Brain (organoid and tissue), 16 donors: ENCODE measurements at places on chromosomes 4 and X.

GRCh38 chr4:182258441-182259000 lies 15.3 kb downstream of the TENM3 start:
- no peak for DNase-seq

DNA sequence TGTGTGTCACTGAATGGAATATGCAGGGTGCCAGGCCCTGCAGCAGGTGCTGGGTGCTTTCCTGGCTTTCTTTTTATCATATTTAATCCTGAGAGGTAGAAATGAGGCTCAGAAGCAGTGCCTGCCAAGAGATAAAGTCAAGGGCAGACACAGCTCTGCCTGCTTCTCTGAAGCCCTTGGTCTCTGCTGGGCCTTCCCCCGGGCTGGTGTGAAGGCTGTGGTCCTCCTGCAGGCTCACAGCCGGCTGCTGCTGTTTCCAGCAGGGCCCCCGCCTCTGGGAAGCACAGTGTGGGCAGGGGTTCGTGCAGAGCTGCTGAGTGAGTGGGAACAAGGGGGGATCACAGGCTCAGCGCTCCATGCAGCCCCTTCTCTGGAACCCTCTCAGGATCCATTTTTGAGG lies 49.6 kb downstream of the TBC1D14 start:
- DNase-seq: no peak

- no peak for DNase-seq
Observed at GRCh38 chr4:155966171-155966570, 12.5 kb upstream of the CTSO start.

DNA sequence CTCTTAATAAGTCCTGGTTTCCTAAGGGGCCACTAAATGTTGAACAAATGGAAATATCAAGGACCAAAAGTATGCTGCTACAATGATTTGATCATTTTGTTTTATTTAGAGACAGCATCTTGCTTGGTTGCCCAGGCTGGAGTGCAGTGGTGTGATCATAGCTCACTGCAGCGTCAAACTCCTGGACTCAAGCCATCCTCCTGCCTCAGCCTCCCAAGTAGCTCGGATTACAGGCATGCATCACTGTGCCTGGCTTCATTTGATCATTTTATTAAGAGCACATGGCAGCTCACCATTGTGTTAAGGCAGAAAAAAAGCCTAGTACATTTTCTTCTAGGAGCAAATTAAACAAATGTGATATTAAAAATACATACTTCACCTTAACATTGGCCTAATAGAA lies 52.7 kb downstream of the DCLK2 start:
- no peak for DNase-seq

GRCh38 chr4:153683763-153684181 lies 308 bp upstream of the TLR2 start:
- DNase-seq: no peak

DNA sequence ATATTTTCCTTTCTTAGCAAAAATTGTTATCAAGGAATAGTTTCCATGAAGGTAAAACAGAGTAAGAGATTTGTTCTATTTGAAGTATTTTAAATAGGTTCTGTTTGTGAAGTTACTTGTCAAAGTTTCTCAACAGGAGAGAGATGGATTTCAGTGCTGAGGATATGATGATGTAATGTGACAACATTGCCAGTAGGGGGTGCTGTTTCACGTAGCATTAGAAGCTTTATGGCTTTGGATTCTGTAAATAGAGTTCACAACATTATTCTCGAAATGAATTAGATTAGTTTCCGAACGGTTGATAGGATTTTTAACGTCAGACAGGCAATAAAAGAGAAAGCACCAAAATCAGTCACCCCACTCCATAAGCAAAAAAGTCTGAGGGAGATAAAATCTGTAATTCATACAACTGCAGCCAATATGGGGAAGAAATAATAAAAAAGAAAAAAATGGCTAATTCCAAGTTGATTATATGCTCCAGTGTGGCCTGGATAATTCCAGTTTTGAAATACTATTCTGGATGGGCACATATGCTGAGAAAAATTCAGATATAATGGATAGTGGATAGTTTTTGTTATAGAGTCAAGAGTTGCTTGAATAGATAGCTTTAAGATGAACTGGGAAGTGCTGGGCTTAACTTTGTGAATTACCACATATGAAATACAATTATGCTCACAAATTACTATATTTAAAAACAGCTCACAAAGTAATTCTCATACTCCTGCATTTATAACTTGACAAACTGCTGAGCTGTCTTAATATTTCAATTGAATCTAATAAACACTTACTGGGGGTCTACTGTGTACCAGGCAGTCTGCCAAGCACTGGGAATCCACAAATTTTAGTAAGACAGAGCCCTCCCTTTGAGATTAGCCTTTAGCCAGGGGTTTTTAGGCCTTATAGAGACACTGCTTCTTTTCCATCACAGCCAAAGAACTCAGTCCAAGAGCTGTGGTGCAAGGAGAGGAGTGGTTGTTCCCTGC lies 109.1 kb downstream of the GPAT3 start:
- peak; percentile 75 for DNase-seq

- no peak for DNase-seq
Observed at GRCh38 chrX:30900227-30900626, 11.2 kb upstream of the TAB3 start.

DNA sequence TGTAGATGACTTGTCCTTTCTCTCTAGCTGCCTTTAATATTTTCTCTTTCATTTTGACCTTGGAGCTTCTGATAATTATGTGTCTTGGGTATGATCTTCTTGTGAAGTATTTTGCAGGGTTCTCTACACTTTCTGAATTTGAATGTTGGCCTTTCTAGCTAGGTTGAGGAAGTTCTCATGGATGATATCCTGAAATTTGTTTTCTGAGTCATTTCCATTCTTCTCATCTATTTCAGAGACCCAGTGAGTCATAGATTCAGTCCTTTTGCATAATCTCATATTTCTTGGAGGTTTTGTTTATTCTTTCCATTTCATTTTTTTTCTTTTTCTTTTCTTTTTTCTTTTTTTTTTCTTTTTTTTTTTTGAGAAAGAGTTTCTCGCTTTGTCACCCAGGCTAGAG lies 585.7 kb upstream of the PABPC4L start:
- DNase-seq: no peak

GRCh38 chrX:56726605-56727004 lies 2.4 kb upstream of the NBDY start:
- peak; percentile 64 for DNase-seq

DNA sequence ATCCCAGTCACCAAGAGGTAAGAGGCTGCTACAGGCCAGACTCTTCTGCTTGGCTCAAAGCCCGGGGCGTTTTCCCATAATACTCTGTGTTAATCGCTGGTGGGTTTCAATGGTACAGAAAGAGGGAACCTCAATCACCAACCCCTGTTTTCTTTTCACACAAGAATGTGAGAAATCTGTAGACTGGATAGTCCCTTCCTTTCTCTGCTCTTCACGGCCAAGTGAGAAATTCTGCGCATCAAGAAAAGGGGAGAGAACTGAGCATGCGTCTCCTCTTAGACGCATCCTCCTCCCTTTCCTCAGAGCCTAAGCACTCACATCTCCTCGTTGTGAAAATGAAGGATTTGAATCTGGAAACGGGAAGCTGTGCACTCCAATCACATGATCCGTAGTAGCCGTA lies 64.7 kb downstream of the CLNK start:
- no peak for DNase-seq

DNA sequence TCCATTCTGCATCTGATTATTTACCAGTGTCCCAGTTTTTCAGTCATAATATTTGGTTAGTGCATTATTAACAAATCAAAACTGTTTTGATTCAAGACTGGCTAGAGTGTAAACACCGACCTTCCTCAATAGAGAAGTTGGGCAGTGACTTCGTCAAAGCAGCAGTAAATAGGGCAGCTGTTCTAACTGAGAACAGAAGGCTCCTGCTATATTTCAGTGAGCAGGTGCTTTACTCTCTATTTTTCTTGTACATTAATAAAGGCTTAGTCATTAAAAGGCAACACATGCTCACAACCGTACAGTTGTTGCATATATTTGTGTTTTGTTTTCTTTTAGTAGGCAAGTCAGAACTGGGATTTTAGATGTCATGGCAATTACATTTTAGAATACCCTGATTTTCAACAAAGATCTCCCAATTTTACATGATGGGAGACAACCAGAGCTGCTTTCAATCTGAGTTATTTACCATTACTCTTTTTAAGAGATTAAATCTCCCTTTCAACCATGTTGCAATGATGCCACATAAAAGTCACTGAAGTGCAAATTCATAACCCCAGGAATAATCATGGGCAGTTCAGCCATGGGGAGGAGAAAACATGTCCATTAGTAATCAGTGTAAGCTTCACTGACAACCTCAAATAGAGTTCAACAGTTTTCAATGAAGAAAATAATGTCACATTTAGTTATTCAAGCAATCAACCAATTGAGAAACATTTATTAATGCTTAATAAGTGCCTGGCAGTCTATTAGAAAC lies 233.3 kb downstream of the NDST4 start:
- DNase-seq: peak; percentile 28

DNA sequence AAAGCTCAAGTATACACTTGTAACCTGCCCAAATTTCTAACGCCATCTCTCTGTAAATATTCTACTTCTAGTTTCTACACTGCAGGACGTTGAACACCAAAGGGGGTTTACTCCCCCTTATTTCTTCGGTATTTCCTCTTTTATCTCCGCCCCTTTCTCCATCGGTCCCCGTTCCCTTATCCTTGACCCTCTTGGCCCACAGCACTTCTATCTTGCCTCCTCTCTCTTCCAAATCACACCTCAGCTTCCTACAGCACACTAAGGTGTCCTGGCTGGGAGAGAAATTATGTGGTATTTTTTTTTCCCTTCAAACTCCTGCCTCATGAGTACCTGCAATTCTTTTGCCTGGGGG lies 715 bp downstream of the ZMAT1 start:
- no peak for DNase-seq

DNA sequence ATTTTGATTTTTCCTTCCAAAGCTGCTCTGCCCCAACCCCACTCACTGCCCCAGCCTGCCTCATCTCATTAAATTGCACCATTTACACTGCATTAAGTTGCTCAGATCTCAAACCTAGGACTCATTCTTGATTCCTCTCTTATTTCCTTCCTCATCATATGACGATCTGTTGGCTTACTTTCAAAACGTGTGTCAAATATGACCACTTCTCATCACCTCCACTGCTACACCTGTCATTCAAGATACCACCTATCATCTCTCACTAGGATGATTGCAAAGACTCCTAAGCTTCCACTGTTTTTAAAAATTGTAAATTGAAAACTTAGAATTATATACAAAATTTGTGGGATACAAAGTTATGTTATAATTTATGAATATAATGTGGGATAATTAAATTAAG lies 147.1 kb downstream of the DCK start:
- no peak for DNase-seq

DNA sequence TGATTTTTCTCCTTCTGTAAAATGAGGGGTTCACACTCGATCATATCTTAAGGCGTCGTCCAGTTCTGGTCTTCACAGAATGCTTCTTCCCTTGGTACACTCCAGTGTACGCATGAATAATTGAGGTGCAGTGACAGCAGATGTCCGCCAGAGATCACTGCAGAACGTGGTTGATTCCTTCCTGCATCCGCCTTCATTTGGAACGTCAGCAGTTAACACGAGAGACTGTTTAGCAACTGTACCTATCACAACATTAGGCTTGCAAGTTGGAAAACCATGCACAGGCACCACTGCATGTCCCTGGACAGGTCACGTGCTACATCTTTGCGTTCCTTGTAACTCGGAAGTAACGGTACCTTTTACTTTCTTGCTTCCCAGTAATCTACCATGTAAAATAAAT lies 66.0 kb upstream of the GEMIN8 start:
- peak; percentile 86 for DNase-seq

DNA sequence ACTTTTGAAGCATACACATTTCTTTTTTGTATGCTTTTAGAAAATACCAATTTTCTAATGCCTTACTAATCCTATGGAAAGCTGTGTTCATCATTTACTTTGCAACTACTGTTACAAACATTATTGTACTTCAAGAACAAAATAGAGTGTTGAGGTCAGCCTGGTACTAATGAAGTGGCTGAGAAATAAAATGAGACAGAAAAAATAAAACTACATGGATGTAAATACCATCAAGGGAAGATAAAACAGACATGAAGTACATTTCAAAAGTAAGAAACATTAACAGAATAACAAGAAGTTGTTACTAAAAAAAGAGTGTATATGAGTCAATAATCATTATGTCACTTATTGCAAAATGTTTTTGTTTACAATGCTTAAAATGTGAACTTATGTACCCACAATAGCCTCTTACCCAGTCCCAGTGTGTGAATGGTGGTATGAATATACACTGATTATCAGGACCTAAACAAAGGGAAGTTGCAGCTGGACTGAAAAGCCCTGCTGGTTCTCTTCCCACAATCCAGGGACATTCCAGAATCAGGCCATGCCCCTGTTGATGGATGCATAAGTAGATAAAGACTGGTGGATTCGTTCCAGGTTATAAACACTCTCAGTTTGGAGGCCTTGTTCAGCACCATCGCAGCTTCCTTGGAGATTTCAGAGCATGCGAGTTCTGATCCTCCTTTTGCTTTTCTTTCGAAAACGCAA lies 2.4 kb upstream of the CSN3 start:
- no peak for DNase-seq

- DNase-seq: no peak
Observed at GRCh38 chrX:106564986-106565385, 46.8 kb upstream of the RADX start.

DNA sequence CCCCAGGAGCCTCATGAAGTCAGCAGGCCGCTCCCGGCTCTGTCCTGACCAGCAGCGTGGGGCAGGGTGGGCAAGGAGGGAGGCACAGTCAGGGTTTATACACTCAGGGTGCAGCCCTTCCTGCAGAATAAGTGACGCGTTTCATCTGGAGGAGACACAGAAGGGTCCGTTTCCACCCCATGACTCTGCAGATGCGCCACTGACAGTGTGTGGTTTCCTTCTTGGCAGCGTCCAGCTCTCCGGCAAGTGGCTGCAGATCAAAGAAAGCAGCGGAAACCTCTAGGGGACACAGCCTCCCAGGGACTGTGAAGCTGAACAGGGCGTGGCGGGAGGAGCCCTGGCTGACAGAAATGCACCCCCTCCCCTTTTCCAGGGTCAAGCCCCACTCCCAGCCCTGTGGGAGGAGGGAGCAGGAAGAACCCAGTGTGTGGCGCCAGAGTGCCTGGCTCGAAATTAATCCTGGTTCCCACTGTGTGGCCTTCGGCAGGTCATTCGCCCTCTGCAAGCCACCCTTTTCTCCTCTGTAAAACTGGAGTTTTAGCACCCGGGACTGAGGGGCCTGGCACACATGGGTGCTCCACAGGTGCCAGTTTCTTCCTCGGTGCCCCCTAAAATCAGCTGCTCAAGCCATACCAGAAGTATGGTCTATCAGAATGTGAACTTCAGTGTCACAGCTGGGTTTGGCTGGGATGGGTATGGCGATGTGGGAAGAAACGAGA lies 17.3 kb upstream of the TBC1D14 start:
- no peak for DNase-seq

GRCh38 chr4:104025251-104025650 lies 305.5 kb upstream of the TACR3 start:
- peak; percentile 53 for DNase-seq

GRCh38 chr4:185966549-185966948 lies 102.4 kb upstream of the TLR3 start:
- no peak for DNase-seq

- no peak for DNase-seq
Observed at GRCh38 chr4:7988437-7988836, 48.8 kb upstream of the AFAP1 start.

GRCh38 chr4:5142726-5143125 lies 91.4 kb downstream of the STK32B start:
- DNase-seq: peak; percentile 16

- DNase-seq: no peak
Observed at GRCh38 chr4:84279678-84280077, 219.4 kb downstream of the NKX6-1 start.

- DNase-seq: no peak
Observed at GRCh38 chrX:86215260-86215659, 67.0 kb downstream of the DACH2 start.

- no peak for DNase-seq
Observed at GRCh38 chr4:40401096-40401495, 66.0 kb downstream of the CHRNA9 start.

GRCh38 chr4:82610041-82610440 lies 48.3 kb upstream of the TMEM150C start:
- DNase-seq: no peak
